Cortex of kidney (tissue), 1 donor: ENCODE measurements at places on chromosomes 7 and 10.

GRCh38 chr7:10677668-10678232 lies 295.9 kb upstream of the PHF14 start:
- DNase-seq, result no peak

- DNase-seq, result no peak
Measured at GRCh38 chr10:102527546-102527945, 23.8 kb downstream of the SUFU start.

DNA sequence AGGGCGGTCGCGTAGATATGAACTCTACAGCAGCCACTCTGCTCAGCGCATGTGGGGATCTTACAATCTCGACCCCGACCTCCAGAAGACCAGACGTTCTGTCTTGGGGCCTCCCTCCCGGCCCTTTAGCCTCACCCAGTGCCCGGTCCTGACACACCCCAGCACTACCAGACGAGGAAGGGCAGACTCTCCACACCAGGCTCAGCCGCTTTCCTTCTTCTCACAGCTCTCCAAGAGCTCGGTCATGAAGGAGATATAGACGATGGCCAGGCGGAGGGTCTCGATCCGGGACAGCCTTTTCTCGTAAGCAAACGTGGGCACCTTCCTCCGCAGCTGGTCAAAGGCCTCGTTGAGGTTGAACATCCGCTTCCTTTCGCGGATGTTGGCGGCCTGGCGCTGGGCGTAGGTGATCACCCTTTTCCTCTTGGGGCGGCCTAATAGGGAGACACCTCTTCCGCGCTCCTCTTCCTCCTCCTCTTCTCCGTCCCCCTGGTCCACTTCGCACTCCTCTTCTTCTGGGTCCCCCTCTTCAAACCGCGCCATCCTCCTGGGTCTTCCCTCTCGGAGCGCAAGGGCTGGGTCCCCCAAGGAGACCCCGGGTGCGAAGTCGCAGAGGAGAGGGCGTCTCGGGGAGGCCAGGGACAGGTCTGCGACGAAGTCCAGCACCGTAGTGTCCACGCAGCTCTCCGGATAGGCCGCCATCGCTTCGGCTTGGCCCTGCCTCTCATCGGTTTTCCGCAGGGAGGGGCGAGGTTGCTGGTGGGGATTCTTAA lies at the start of gene FERD3L:
Gene FERD3L, minus strand, starts transcription at position 761 of the 773 bp plus-strand sequence. Its CDS starts 59 bp downstream, at position 702.
- no peak for DNase-seq

DNA sequence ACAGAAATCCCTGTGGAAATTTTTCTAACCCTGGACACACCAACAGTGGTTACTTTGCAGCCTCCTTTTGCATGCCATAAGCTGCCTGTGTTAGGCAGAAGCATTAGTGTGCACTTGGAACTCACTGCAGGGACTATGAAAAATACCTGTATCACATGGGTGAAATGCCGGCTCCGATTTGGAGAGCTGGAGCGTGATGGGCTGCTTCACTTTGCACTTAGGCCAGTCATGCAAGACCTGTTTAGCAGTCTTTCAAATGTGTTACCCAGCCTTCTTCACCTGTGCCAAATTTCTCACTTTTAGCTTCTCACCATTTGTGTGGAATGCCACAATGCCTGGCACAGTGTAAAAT lies 11.3 kb downstream of the NCOA4 start:
- no peak for DNase-seq

DNA sequence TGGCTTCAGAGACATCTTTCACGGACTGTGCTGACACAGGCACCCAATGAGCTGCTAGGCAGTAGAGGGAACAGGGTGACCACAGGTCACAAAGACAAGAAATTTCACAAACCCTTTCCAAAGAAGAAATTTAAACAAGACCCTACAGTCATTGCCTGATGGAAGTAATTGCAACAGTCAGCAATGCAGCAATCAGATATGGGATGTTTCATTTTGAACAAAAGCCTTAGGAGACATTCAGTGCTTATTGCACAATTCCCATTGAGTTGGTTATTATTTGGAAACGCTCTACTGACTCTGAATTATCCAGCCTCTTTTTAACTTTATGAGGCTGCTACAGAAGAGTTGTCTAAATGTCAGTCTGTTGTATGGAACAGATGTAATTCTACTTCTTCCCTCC lies 85.5 kb downstream of the ETV1 start:
- no peak for DNase-seq

DNA sequence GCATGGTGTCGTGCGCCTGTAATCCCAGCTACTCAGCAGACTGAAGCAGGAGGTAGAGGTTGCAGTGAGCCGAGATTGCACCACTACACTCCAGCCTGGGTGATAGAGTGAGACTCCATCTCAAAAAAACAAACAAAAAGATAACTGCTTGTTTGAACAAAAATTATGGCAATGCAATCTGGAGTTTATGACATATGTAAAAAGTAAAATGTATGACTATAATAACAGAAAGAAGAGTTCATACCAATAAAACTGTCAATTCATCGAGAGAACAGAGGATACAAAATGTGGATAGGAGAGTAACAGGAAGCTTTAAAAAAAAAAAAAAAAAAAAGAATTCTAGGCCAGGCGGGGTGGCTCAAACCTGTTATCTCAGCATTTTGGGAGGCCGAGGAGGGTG lies 19.2 kb downstream of the SLC25A16 start:
- DNase-seq, result no peak

GRCh38 chr10:10294881-10295529 lies 722.7 kb upstream of the CELF2 start:
- no peak for DNase-seq
